Lower leg skin (tissue), 4 donors: ENCODE measurements at places on chromosomes 5 and 9. TPM values are rescaled to one million over a fixed set of nuclear protein-coding genes. Genes with fewer than 3 reads are reported as not detected.

DNA sequence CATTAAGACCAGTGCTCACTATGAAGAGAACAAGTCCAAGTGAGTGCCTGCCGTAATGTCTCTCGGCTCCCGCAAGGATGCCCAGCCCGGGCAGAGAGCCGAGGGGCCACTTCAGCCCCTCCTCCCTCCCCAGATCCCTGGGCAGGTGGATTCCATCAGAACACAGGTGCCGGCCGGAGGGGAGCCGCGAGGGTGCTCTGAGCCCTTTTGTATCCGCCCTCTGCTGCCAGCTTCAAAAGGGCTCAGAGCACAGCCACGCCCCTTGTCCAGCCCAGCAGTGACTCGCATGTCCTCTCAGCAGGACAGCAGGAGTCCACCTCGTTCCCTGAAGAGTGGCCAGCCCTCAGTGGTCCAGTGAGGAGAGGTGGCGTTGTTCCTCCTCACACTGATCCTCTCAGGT, 43.9 kb downstream of the CYFIP2 start:
- DNase-seq, result peak; percentile 64

- DNase-seq, result no peak
Measured at GRCh38 chr5:38023799-38024198, 184.0 kb upstream of the GDNF start.

DNA sequence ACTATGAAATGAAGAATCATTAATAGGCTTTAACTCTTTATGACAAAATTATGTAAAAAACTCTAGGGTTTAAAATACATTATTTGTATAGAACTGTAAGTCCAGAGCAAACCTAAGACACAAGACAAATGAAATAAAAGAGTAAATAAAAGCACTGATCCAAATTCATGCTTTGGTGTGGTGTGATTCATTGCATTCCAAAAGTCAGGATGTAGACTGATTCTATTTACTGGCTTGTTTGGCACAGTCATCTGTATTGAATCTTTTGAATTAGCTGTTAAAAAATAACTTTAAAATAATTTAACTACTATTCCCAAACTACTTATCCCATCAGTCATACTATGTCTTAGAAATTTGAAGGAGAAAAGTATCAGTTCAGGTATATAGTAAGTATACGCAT, 31.1 kb downstream of the IL4 start:
- no peak for DNase-seq

Gene PCDHB16
- 0.55 TPM for total RNA-seq

- DNase-seq, result no peak
Measured at GRCh38 chr5:122283592-122283991, 28.4 kb upstream of the SNCAIP start.

GRCh38 chr9:105244734-105245028, 230 bp downstream of the SLC44A1 start:
- DNase-seq, result peak; percentile 85

- no peak for DNase-seq
Measured at GRCh38 chr9:14323083-14323971, 9.4 kb upstream of the NFIB start.
